ENCODE measurements at places on chromosomes 3 and 15. TPM values are rescaled to one million over a fixed set of nuclear protein-coding genes. Genes with fewer than 3 reads are reported as not detected.

Gene UBAP1L
- total RNA-seq = 1.9 TPM

Gene CCDC54
- not detected for total RNA-seq

Gene C3orf85
- total RNA-seq = not detected

Gene EIF5A2
- 8.4 TPM for total RNA-seq

Gene SPTBN5
- total RNA-seq = 8.5 TPM

Gene DUOX1
- total RNA-seq = under 0.01 TPM

Gene NANOGP8
- total RNA-seq = not detected

Gene SLITRK3
- total RNA-seq = not detected

Gene NEK10
- 20.6 TPM for total RNA-seq

Gene OIP5
- total RNA-seq = 16.9 TPM

Gene PODXL2
- total RNA-seq = 4.4 TPM

Gene STRA6
- total RNA-seq = not detected

Gene ACTRT3
- total RNA-seq = 5.6 TPM

Gene DTWD1
- 17.7 TPM for total RNA-seq

Gene TMEM108
- 0.29 TPM for total RNA-seq

Gene ARGFX
- not detected for total RNA-seq

Gene SEMA3G
- total RNA-seq = 9.8 TPM

Gene SLC22A14
- total RNA-seq = 0.13 TPM

Gene GXYLT2
- total RNA-seq = 2.0 TPM

Gene PLSCR5
- total RNA-seq = not detected

Gene FOXL2
- total RNA-seq = 0.13 TPM

Gene KNL1
- 107 TPM for total RNA-seq

Gene GRM7
- not detected for total RNA-seq

Gene MTHFS
- total RNA-seq = 13.4 TPM

Gene GCNT3
- not detected for total RNA-seq

Gene SNURF
- 13.3 TPM for total RNA-seq

Gene CAPN3
- 0.57 TPM for total RNA-seq

Gene IL20RB
- total RNA-seq = 0.40 TPM

Gene GOLGA6L4
- total RNA-seq = 2.3 TPM

Gene OTOL1
- total RNA-seq = not detected

Gene MKRN2OS
- total RNA-seq = not detected
